ENCODE measurements at places on chromosomes 1 and 21.

DNA sequence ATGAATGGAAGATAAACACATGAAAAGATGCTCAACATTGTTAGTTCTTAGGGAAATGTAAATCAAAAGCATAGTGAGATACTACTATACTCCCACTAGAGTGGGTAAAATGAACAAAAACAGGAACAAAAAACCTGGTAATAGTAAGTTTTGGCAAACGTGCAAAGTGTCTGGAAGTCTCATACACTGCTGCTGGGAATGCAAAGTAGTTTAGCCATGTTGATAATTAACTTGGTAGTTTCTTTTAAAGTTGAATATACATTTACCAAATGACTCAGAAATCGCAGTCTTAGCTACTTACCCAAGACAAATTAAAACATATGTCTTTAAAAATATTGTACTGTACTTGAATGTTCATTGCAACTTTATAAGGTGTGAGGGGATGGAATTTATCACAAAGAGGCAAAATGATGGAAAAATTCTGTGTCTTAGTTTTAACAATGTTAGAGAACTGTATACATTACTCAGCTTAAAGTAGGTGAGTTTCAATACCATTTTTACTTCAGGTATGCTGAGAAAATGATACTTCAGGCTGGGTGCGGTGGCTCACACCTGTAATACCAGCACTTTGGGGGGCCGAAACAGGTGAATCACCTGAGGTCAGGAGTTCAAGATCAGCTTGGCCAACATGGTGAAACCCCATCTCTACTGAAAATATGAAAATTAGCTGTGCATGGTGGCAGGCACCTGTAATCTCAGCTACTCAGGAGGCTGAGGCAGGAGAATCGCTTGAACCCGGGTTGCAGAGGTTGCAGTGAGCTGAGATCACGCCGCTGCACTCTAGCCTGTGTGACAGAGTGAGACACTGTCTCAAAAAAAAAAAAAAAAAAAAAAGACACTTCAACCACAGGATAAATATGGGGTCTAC lies 102.3 kb downstream of the PDE4B start:
- no peak for DNase-seq

- DNase-seq, result no peak
Observed at GRCh38 chr1:36597514-36597913, 114.8 kb upstream of the CSF3R start.

DNA sequence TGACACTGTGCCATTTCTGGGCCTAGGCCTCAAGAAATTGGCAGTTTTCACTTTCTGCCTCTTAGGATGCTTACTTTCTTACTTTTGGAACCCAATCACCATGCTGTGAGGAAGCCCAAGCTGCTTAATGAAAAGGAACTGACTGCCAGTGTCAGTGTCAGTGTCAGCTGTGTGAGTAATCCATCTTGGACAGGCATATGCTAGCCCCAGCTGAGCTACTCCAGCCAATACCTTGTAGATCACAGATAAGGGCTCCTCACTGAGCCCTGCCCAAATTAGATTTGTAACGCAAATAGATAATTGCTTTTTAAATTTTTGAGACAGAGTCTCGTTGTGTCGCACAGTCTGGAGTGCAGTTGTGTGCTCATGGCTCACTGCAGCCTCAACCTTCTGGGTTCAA lies 59.6 kb downstream of the SELENOF start:
- no peak for DNase-seq

DNA sequence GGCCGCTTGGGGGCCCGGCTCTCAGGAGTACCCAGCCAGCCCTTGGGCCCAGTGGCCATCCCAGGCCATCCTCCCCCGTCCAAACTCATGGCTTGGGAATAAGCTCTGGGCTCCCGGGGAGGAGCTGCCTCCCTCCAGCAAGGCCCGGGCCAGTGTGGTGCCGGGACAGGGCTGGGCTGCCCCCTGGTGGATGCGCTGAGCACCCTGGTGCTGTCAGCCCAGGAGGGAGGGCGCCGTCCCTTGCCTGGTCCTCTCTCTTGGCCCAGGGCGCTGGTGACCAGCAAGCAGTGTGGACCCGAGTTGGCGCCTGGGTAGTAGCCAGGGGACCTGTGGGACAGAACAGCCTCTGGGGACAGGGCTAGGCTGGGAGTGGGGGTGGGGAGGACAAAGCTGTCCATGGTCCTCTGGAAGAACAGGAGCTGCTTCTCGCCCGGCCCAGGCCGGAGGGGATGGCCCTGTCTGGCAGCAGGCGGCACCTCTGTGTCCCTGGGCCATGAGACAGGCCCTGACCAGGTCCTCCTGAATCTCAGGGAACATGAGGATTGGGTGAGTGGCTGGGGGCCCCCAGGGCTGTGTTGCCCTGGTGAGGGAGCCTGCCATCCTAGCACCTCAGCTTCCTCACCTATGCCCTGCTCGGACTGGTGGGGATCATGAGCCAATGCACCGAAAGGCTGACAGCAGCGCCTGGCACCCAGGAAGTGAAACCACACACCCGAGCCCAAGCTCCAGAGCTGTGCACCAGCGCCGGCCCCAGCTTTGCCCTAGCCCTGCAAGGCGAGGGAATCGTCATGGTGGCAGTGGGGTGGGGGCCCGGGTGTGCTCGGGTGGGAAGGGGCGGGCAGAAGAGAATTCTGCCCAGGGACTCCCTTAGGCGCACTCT lies 9.4 kb downstream of the MORN1 start:
- peak; percentile 74 for DNase-seq

DNA sequence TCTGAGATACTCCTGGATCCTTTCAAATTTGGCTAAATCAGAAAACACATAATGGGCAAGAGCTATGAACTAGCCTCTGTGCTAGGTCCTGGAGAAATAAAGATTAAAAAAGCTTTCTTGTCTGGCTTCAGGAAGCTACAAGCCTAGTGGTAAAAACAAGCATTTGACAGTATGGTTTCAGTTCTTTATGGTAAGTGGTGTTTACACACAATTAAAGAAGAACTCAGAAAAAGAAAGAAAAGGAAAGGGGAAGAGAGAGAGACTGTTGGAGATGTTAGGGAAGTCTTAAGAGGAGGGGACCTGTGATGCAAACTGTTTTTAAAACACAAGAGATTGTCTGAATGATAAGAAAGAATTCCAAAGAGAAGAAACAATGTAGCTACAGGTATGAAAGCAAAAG lies 1.8 kb downstream of the OR10J1 start:
- DNase-seq, result no peak

All from activated gamma-delta T cell treated with Interleukin-2 at 50 U/mL for 16 hours (primary cell).